ENCODE measurements at places on chromosomes 11 and 22.

GRCh38 chr11:74179234-74180052 lies 8.4 kb downstream of the PPME1 start:
- no peaks in the 10 kb centered on the region for H3K4me1 ChIP-seq
- no peak overlapping the region for H3K27ac ChIP-seq
- no peaks in the 10 kb centered on the region for H3K27me3 ChIP-seq
- H3K4me3 ChIP-seq = no peak overlapping the region

- peaks cover 3% of the 10 kb centered on the region for H3K27me3 ChIP-seq
- no peaks in the 10 kb centered on the region for H3K36me3 ChIP-seq
- DNase-seq = no peak
- no peak overlapping the region for H3K4me3 ChIP-seq
Measured at GRCh38 chr11:130859886-130860285, 56.4 kb downstream of the SNX19 start.

GRCh38 chr11:46719048-46719542 lies at the start of gene F2:
TSS of gene F2 (plus strand) at chr11:46719213. CDS start at chr11:46719236, 23 bp downstream.
- H3K36me3 ChIP-seq = no peaks in the 10 kb centered on the region
- H3K27me3 ChIP-seq = peaks cover 1% of the 10 kb centered on the region
- no peak within 1 kb of the TSS for H3K4me3 ChIP-seq
- no peak within 1 kb of the TSS for H3K27ac ChIP-seq
- H3K4me1 ChIP-seq = no peaks in the 10 kb centered on the region
- no peak for DNase-seq

DNA sequence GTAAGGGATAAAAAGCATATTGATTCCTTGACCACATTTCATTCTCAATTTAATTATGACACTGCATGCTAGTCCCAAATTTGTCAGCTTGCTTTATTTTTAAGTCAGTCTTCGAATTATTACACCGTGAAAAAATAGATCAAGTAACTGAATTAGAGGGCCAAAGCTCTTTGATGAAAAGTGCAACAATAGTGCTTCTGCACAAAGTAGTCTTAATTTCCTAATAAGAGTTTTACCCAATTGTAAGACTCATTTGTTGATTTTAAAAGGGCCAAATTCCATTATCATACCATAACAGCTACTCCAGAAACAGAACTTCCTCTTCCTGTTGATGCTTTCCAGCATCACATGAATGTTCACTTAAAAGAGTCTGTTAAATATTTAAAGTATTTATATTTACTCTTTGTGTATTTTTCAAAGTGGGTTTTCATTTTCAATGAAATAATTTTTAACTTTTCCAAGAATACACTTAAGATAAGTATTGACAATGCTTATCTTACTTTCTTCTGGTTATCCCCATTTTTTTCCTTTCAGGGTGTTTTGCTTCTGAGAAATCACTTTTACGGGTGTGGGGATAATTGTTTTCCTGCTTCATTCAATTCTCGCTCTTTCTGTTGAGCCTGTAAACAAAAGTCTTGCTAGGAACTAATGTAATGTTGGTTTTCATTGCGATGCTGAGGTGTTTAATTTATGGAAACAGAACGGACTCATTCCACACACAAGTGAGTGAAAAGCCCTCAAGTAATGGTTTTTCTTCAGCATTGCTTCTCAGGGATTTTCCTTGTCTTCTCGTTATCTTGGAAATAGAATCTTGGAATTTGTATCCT lies 2.1 kb downstream of the ARHGEF12 start:
- DNase-seq = no peak
- H3K36me3 ChIP-seq = peaks cover 5% of the 10 kb centered on the region
- peak overlapping the region; percentile 57 for H3K27ac ChIP-seq
- peaks cover 29% of the 10 kb centered on the region for H3K4me1 ChIP-seq
- peaks cover 30% of the 10 kb centered on the region for H3K27me3 ChIP-seq

DNA sequence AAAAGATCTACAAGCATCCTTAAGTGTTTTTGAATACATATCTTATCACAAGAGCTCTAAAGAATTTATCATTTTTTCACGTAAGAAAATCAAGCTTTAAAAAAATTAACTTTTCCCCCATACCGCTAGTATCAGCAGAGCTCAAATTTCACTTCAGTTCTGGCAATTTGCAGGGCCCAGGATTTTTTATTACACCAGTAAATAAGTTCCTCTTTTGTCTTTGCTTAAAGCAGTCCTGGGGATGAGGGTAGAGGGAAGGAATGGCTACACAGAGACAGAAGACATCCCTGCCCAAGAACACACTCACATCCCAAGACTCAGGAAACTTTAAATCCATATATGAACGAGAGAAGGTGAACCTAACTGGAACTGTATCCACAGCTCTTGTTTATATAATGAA lies 22.6 kb upstream of the SORL1 start:
- H3K4me1 ChIP-seq = peaks cover 5% of the 10 kb centered on the region
- no peak overlapping the region for H3K4me3 ChIP-seq
- no peak for DNase-seq

GRCh38 chr11:9672288-9672916 lies 8.5 kb downstream of the SWAP70 start:
- no peak for DNase-seq
- H3K4me3 ChIP-seq = no peak overlapping the region
- no peak overlapping the region for H3K27ac ChIP-seq

DNA sequence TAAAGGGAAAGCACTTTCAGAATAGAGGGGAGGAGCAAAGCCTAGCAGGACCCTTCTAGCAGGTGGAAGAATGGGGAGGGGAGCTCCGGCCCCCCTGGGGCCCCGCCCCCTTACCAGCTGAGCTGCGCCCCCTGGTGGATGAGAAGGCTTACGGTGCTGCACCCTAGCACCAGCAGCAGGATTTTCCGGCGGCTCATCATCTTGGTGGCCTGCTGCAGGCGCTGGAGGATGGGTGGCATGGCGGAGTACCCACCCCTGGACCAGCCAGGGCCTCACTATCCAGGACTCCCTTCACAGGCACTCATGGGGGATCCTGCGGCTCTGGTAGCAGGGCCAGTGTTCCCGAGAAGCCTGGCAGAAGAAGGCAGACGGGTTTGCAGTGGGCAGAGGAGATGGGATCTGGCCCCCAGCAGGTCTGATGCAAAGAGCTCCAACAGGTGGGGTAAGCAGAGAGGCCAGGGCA lies 3.8 kb downstream of the GAL3ST3 start:
- H3K27me3 ChIP-seq = no peaks in the 10 kb centered on the region
- peak overlapping the region; percentile 22 for H3K4me3 ChIP-seq
- peak; percentile 84 for DNase-seq
- peak overlapping the region; percentile 81 for H3K27ac ChIP-seq
- peaks cover 14% of the 10 kb centered on the region for H3K4me1 ChIP-seq

GRCh38 chr11:67252831-67253239 lies 13.4 kb upstream of the GRK2 start:
- H3K36me3 ChIP-seq = peaks cover 49% of the 10 kb centered on the region
- H3K4me3 ChIP-seq = no peak overlapping the region
- H3K4me1 ChIP-seq = peaks cover 42% of the 10 kb centered on the region
- peak overlapping the region; percentile 74 for H3K27ac ChIP-seq
- H3K27me3 ChIP-seq = peaks cover 28% of the 10 kb centered on the region
- peak; percentile 46 for DNase-seq

GRCh38 chr22:47124961-47125360 lies 362.5 kb downstream of the TBC1D22A start:
- H3K4me1 ChIP-seq = peaks cover 12% of the 10 kb centered on the region
- H3K4me3 ChIP-seq = no peak overlapping the region
- no peaks in the 10 kb centered on the region for H3K27me3 ChIP-seq
- H3K36me3 ChIP-seq = no peaks in the 10 kb centered on the region

DNA sequence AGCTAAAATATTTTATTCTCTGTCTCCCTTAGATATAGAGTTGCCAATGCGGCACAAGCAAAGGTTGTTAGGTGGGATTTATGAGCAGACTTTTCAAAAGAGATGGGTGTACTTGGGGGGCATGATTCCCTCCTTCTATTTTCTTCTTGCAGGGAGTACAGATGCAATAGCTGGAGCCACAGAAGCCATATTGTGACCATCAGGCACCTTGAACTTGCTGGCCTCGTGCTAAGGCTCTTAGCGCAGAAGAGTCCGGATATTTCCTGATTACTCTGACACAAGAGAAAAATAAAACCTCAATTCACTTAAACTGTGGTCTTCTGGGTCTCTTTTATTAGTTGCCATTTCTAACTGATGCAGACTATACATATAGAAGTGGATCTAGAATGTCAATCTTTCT lies 547.4 kb downstream of the MIAT start:
- no peaks in the 10 kb centered on the region for H3K4me1 ChIP-seq
- peaks cover 8% of the 10 kb centered on the region for H3K27me3 ChIP-seq
- no peak for DNase-seq
- H3K27ac ChIP-seq = no peak overlapping the region
- H3K36me3 ChIP-seq = no peaks in the 10 kb centered on the region
- no peak overlapping the region for H3K4me3 ChIP-seq

- H3K4me3 ChIP-seq = no peak overlapping the region
- DNase-seq = no peak
- no peak overlapping the region for H3K27ac ChIP-seq
- H3K4me1 ChIP-seq = no peaks in the 10 kb centered on the region
- H3K27me3 ChIP-seq = peaks cover 5% of the 10 kb centered on the region
Measured at GRCh38 chr11:126488591-126489370, 133.3 kb downstream of the ST3GAL4 start.

GRCh38 chr11:2778630-2779498 lies 79.1 kb upstream of the KCNQ1OT1 start:
- H3K4me3 ChIP-seq = no peak overlapping the region
- DNase-seq = no peak
- H3K27me3 ChIP-seq = peaks cover 6% of the 10 kb centered on the region
- no peak overlapping the region for H3K27ac ChIP-seq
- H3K4me1 ChIP-seq = peaks cover 4% of the 10 kb centered on the region

DNA sequence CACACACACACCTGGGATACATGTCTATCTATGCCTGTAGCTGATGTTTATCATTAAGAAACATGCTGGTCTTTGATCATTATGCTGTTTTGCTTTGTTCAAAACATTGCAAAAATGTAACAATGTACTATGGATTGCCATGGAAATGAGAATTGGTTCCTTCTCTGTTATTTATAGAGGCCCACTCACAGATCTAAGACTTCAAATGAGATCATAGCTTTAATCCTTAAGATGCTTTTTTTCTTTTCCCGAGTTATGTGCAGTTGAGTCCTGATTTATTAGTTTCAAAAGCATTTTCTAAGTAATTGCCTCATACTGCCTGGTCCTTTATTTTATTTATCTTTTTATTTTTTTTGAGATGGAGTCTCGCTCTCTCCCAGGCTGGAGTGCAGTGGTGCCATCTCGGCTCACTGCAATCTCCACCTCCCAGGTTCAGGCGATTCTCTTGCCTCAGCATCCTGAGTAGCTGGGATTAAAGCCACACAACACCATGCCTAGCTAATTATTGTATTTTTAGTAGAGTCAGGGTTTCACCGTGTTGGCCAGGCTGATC lies 131.4 kb downstream of the LUZP2 start:
- no peak for DNase-seq
- H3K27ac ChIP-seq = no peak overlapping the region
- H3K27me3 ChIP-seq = no peaks in the 10 kb centered on the region
- no peak overlapping the region for H3K4me3 ChIP-seq
- H3K4me1 ChIP-seq = no peaks in the 10 kb centered on the region

- no peak overlapping the region for H3K4me3 ChIP-seq
Measured at GRCh38 chr22:43004362-43005035, 10.4 kb downstream of the PACSIN2 start.

DNA sequence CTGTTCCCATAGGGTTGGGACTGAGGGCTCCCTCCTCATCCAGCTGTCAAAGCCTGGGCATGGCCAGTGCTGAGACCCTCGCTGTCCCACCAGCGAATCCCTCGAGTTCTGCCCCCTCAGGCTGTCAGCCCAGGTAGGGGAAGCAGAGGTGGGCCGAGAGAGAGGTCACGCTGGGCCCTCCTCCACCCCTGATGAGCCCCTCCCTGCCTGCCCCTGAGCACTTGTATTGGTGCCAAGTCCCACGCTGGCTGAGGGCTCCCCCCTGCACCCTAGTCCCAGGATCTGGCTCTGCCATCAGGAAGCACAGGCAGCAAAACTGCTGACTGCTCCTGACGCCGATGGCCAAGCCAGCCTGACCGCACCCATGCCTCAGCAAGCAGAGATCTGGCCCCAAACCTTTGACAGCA lies 3.3 kb downstream of the PRR33 start:
- peaks cover 8% of the 10 kb centered on the region for H3K27me3 ChIP-seq
- H3K27ac ChIP-seq = peak overlapping the region; percentile 97
- H3K4me3 ChIP-seq = peak overlapping the region; percentile 70
- H3K36me3 ChIP-seq = no peaks in the 10 kb centered on the region
- DNase-seq = peak; percentile 46

DNA sequence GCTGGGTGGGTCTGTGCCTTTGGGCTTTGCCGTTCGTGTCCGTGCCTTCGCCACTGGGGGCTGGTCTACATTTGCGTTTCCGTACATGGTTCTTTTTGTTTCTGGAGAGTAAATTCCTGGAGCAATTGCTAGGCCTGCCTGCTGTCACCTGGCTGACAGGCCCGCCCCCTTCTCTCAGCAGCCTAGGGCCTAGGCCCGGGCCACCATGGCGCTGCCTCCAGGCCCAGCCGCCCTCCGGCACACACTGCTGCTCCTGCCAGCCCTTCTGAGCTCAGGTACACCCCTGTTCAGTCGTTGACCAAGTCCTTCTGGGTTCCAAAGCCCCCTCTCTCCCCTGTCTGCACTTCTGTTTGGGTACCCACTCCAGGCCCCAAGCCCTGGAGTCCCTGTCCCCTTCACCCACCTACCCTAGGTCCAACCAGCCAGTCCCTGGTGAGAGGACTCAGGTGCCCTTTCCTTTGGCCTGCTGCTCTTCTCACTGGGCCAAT lies 649 bp downstream of the TMEM25 start:
- no peak for DNase-seq
- peak overlapping the region; percentile 77 for H3K27ac ChIP-seq
- peak overlapping the region; percentile 96 for H3K4me3 ChIP-seq
- peaks cover 32% of the 10 kb centered on the region for H3K4me1 ChIP-seq
- H3K36me3 ChIP-seq = no peaks in the 10 kb centered on the region

- H3K4me1 ChIP-seq = no peaks in the 10 kb centered on the region
- no peaks in the 10 kb centered on the region for H3K36me3 ChIP-seq
- H3K4me3 ChIP-seq = no peak overlapping the region
- no peak for DNase-seq
- no peak overlapping the region for H3K27ac ChIP-seq
Measured at GRCh38 chr22:17905445-17905844, 118.9 kb downstream of the MICAL3 start.

DNA sequence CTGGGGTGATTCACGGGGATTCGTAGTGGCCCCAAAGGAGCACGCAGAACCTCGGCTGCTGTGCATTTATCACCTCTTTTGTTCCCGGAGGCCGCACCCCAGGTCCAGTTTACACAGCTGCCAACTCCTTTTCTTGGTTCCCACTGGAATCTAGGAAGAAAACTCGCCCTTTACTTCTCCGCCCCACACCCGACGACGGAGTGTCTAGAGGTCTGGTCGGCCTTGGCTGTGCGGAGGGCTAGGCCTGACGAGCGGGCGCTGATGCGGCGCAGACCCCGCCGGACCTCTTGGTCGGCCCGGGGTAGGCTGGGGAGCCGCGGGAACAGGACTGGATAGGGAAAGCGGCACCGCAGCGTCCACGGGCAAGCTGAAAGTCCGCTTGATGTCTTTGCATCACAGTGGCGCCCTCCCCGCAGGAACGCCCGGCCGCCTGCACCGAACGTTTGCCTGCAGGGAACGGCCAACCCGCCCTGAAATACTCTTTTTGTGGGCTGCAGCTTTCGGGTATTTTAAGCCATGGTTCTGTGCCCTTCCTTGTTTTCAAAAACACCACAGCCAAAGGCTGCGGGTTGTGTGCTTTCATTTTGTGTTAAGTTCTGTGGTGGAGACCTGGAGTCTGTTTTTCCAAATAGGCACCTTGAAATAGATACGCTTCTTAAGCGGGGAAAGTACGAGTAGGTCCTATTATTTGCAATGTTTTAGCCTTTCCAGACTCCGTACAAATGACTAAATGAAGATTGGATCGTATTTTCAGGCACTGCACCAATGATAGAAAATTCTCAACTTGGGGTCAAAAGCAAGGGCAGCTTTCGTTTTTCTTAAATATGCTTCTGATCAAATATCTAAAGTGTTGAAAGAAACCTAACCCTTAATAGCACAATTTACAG lies 829 bp upstream of the ZBED5 start:
- H3K4me3 ChIP-seq = peak overlapping the region; percentile 100
- H3K4me1 ChIP-seq = peaks cover 37% of the 10 kb centered on the region
- H3K27ac ChIP-seq = peak overlapping the region; percentile 100
- H3K36me3 ChIP-seq = peaks cover 12% of the 10 kb centered on the region
- H3K27me3 ChIP-seq = peaks cover 15% of the 10 kb centered on the region
- DNase-seq = no peak
